NCI-H1930 (cell line): ENCODE measurements at places on chromosomes 3 and 15.

DNA sequence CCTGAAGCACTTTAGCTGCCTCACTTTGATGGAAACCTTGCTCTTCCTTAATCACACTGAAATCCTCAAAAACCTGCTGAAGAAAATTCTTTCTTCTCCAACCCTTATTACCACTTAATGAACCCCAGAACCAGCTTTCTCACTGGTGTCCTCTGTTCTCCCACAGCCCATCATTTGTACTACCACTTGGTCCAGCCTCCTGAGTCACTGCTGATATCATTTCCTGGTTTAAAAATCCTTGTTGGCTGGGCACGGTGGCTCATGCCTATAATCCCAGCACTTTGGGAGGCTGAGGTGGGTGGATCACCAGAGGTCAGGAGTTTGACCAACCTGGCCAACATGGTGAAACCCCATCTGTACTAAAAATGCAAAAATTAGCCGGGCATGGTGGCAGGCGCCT lies 418.6 kb upstream of the KCNMB2 start:
- no peak for DNase-seq

- DNase-seq: no peak
Measured at GRCh38 chr3:75768303-75769017, 16.9 kb downstream of the ZNF717 start.

DNA sequence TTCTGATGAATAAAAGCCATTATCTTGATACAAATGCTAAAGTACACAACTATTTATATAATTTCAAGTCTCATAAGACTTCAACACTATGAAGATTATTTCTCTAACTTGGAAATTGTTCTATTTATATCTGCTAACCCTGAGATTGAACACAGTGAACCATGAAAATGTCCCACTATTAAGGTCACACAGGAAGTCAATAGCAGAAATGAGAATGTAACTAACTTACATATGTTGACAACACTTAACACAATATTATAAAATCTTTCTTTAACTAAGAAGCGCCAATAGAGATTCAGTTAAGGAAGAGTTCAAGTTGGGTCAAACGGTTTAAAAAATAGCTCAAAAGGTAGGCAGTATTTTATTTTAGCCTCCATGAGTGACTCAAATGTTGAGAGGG lies 551.8 kb upstream of the CBLB start:
- DNase-seq: no peak

GRCh38 chr15:59674361-59674877 lies 14.7 kb downstream of the BNIP2 start:
- DNase-seq: no peak

DNA sequence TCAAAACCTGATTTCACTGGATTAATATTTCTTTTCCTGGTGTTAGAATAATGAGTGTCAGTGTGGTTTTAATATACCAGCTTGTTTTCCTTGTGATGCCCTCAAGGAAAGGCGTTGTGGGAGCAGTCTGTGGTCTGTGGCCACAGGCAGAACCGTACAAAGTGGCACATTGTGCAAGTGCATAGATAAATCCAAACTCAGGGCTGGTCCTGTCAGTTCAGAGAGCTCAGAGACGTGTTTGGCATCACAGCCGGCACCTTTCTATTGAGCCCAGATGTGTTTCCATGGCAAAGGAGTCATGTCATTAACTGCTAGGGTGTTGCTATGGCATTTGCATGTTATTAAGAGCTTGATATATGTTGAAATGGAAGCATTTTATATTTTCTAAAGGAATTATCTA lies 289.9 kb upstream of the RASGRP1 start:
- DNase-seq: no peak

DNA sequence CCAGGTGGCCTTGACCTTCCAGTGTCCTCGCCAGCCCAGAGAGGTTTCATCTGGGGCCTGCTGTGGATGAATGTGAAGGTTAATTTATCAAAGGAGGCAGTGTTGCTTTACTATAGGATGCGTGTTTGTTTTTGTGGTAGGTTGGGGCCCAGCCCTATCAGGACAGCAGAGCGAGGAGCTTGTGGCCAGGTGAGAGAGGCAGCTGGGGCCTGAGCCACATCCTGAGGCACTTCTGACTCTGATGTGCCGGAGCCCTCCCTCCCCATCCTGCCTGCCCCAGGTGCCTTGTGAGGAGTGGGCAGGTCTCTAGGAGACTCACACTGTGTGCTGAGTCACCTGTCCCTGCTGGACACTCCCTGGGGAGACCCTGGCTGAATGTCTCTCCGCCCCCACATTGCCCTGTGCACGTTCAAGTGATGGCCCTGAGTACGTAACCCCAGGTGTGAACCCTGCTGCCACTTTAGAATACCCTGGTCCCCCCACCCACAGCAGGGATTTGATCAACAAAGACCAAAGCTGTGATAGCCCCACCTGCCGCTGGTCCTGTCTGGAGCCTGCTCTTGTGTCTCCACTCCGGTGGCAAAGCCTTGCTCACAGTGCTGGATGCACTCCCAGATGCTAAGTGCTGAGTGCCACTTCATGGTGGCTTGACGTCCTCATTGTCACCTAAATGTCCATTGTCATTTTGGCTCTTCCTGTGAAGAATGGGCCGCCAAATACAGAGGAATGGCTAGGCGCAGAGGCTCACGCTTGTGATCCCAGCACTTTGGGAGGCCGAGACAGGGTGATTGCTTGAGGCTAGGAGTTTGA lies 16.0 kb downstream of the FBLN2 start:
- no peak for DNase-seq

DNA sequence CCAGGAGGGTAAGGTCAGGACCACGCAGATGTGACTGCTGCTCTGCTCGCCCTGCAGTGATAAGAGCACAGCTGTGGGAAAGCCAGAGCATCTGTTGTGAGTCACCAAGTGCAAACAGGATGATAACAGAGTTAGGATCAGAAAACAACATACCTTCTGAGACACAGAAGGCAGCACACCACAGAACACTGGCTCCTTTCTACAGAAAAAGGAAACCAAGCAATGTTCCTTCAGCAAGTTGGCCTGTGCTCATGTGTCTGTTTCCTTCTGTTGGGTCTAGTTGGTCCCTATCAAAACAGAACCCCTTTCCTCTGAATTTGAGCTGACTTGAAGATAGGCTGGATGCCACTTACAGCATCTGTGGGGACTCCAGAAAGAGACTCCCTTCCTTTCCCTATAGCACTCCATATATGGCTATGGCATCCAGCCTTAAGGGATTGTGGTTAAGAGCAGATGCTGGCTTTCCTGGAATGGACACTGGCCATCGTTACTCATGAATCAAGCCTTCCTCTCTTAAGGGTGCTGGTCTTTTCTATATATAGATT lies 440.7 kb upstream of the THBS1 start:
- no peak for DNase-seq

DNA sequence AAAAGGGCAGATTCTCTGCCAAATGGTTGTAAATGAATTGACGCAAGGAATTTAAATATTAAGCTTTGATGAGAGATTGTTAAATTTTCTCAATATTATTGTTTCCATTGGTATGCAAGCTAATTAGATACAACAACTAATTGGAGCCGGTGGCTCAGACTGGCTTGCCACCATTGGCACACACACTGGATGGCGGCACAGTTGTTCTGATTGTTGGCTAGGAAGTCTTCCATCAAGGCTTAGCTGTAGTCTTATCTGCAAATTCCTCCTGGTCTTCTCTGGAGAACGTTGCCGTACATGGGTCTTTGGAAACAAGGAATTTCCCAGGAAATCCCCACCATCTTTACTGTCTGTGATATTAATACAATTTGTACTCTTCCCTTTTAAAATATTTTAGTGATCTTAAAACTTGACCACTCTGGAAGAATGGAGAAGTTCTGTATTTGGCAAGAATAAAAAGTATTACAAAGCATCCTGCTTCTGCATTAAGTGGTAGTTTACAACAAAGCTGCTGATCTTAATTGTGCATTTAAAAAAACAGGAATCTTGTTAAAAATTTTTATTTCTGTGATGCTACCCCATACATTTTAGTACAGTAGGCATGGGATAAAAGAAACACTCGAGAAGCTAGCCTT lies 126.5 kb downstream of the UBE2E2 start:
- DNase-seq: no peak

DNA sequence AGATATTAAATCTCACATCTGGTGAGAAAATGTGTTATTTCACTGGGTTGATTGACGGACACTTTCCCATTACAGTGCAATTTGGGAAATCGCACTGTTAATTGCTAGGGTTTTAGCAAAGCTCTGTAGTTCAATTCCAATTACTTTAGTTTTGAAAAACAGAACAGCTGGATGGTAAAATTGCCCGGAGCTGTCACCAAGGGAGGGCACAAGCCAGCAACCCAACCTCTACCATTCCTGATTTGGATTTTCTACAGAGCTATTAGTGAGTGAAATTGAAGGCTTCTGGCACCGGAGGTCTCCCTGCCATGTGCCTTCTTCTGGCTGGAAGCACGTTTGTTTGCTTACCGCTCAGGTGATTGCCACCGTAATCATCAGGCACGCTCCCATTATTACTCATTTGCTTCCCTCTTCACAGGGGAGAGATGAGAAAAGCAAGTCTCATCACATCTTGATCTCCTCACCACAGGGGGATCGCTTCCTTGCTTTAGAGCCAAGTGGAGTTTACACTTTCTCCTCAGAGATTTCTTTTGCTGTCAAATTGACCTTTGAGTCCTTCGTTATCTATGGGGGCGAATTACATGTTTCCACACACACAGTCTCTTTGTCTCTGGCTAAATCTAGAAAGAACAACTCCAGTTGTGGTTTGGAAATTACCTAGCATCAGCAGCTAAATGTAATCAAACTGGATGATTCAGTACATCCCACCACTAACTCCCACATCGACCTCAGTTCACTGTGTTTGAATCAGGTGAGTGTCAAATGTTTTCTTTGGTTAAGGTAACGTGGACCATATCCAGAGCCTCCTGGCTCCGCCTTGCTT lies 421.7 kb upstream of the GOLIM4 start:
- peak; percentile 13 for DNase-seq

DNA sequence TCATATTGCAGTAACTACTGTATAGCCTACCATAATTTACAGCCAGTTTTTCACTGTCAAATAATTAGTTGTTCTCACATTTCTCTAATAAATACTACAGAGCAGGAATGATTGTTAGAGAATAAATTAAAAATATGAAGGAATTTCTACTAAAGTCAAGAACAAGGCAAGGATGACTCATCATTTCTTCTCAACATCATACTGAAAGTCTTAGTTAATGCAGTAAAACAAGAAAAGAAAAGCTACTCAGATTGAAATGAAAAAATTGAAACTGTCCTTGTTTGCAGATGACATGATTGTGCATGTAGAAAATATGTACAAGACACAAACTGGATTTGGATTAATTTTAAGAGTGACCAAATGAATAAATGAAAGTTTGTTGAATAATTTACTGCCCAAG lies 608.2 kb downstream of the NSUN3 start:
- DNase-seq: no peak

GRCh38 chr15:43329217-43329959 lies 985 bp downstream of the LCMT2 start:
- no peak for DNase-seq

- DNase-seq: peak; percentile 80
Measured at GRCh38 chr3:195909644-195910498, 1.5 kb upstream of the TNK2 start.

GRCh38 chr3:134473868-134474546 lies 11.8 kb downstream of the ANAPC13 start:
- DNase-seq: peak; percentile 67

- DNase-seq: no peak
Measured at GRCh38 chr15:25339431-25339830, 99.4 kb downstream of the UBE3A start.

- DNase-seq: no peak
Measured at GRCh38 chr15:26660241-26660640, 112.6 kb downstream of the GABRB3 start.

- no peak for DNase-seq
Measured at GRCh38 chr3:160090653-160091052, 102.0 kb downstream of the IL12A start.

DNA sequence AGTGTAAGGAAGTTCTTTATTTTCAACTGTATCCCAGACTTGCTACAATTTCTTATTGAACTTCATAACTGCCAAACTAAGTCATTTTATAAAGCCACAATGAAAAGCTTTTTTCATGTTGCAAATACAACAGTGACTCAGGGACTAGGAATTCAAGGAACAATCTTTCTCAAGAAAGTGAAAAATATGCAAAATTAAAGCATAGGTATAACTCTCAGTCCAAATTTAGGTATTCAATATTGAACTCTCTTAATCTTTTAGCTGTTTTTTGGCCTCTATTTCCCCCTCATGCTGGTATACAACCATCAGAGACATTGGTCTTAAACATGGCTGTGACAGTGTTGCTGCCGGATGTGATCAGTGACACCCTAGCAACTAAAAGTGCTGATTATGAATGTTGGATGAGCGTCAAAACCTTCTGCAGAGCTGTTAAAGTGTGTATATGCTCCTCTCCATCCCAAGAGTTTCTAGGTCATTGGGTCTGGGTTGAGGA lies 476.9 kb downstream of the ZNF385D start:
- no peak for DNase-seq

- DNase-seq: no peak
Measured at GRCh38 chr15:63169788-63170187, 12.5 kb upstream of the RPS27L start.

- no peak for DNase-seq
Measured at GRCh38 chr15:82174471-82175235, 87.9 kb downstream of the EFL1 start.

DNA sequence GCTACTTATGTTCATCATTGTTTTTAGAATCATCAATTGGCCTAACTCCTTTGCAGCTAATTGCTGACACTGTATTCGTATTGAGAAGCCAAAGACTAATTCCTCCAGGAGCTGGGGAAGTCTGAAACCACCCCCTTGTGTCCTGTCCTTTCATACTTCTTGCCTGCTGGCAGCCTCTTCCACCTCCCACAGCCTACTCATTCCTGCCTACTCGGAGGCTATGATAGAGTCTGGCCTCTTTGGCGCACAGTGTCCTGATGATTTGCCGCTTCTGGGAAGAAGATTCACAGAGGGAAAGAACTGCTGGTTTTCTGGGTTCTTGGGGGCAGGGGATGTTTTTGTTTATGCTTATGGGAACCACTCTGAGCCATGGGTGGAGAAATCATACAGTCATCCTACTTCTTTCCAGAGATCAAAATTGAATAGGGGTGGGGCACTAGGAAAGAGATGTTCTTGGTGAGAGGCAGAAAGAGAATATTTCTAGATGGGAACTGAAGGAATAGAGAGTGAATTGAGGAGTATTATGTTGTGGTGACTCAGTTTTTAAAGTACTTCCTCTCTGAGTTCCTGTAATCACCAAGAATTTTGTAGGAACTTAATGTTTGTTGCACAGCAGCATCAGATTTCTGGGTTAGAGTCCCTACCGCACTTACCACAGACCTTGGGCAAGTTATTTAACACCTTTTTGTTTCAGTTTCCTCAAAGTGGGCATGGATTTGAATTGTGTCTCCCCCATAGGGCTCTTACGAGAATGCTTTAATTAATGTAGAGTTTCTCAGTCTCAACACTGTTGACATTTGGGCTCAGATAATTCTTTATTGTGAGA lies 22.1 kb upstream of the SCAANT1 start:
- no peak for DNase-seq

GRCh38 chr3:147404800-147405230 lies 1.5 kb downstream of the ZIC4 start:
- DNase-seq: no peak

DNA sequence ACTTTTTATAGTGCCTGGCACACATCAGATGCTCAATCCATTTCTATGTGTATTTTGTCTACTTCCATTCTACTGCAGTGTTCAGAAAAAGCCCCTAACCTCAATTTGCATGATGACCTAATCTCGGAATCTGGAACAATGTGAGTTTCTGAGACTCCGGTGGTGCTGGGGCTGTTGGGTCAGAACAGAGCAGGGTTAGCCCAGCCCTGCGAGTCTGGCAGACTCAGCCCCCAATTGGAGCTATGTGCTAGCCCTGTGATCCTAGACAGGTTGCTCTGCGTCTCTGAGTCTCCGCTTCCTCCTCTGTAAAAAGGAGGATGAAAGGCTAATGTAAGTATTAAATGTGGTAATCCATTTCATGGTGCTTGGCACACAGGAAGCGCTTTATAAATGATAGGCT lies 95.0 kb upstream of the ICE2 start:
- DNase-seq: no peak
